ENCODE measurements at places on chromosomes 12 and 14.

DNA sequence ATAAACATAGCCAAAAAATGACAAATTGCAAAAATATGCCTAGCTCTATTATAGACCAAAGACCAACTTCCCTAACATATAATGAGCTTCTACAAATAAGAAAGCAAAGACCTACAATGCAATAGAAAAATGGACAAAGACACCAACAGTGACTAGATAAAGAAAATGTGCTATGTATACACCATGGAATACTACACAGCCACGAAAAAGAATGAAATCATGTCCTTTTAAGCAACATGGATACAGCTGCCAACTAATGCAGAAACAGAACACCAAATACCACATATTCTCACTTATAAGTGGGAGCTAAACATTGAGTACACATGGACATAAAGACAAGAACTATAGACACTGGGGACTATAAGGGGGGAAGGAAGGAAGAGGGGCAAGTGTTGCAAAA lies 10.9 kb upstream of the PCNX1 start:
- DNase-seq = no peak

GRCh38 chr14:34766060-34766459 lies 51.7 kb upstream of the CFL2 start:
- no peak for DNase-seq

- no peak for DNase-seq
Measured at GRCh38 chr12:127411166-127411915, 855.6 kb upstream of the TMEM132C start.

DNA sequence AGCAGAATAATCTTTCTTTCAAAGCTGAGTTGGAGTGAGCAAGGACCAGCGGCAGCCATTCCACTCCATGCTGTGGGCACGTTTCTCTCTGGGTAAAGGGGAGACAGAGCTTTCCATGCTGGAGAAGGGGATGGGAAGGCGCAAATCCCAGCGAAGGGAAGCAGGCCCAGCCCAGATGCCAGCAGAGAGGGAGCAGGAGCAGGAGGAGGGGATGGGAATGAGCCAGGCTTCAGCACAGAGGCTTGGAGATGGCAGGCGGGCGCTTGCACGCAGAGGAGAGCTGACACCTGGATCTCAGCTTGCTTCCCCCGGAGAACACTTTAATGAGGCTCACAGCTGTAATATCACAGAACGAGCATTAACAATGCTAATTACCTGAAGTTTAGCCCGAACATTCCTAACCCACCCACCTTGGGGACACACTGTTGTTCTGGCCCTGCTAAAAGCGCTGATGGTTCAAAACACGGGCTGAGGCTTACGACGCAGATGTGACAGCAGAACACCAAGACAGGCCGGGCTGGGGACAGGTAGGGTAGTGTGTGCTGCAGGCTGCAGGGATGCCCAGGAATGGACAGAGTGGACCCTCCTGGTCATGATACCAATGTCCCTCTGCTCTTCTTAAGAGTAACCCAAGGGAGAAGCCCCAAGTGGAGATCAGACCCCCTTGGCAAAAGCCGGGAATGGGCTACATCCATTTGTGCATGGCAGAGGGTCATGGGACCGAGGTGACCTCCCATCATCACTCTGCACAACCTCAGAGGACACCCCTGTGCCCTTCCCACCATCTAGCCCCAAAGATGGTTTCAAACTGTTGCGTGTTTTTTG lies 288.6 kb downstream of the DPF3 start:
- DNase-seq = no peak

DNA sequence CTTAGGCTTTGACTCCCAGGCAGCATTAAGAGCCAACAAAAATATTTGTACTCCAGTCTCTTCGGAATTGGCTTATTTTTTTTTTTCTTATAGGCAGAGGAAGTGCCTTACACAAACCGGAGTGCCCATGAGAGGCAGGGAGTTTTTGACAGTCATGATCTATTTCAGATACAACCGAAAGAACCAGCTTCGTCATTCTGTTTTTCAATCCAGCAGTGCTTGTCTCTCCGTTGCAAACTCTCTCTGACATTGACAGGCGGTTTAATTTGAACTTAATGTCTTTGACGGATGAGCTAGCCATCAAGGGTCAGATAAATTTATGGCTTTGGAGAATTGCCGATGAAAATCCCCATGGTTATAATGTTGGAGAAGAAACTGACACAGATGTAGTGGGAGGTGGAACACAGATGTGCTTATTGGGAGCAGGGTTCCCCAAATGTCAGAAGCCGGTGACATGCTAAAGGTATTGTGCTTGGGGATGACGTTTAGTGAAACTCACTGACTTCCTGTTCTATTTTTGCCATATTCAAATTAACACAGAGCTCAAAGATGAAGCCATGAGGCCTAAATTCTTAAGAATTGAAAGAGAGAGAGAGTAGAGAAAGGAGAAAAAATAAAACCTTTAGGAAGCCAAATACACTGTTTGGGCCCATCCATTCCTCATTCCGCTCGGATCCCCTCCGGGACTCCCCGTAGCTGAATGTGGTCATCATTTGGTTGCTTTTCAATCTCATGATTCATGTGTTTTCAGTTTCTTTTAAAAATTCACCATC lies 59.7 kb downstream of the PLXNC1 start:
- no peak for DNase-seq

DNA sequence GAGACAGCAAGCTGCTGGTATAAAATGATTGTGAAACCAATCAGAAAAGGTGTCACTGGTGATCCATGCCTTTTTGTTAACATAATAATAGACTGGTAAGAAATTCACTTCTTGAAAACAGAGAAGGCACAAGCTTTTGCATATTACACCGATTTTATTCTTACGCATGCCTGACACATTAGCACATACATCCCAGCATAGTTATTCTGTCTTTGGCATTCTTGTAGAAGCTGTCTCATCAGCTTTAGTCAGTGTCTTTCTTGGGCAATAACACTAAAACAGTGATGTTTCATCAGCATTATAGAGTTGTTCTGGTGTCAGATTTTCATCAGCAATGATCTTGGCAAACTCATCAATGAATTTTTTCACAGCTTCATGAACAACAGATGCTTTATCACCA lies 283.4 kb upstream of the TMTC1 start:
- no peak for DNase-seq

DNA sequence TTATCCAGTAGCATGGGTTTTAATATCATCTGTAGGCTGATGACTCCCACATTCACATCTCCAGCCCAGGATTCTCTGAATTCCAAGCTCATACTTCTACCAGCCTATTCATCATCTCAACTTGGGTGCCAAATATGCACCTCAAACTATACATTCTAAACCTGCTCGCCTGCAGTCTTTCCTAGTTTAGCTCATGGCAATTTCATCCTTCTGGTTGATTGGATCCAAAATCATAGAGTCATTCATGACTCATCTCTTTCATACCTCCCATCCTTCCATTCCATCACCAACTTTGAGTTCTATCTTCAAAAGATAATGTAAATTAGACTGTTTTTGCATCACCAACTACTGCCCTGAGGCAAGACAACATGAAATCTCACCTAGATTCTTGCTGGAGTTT lies 99.7 kb upstream of the EGLN3 start:
- no peak for DNase-seq

DNA sequence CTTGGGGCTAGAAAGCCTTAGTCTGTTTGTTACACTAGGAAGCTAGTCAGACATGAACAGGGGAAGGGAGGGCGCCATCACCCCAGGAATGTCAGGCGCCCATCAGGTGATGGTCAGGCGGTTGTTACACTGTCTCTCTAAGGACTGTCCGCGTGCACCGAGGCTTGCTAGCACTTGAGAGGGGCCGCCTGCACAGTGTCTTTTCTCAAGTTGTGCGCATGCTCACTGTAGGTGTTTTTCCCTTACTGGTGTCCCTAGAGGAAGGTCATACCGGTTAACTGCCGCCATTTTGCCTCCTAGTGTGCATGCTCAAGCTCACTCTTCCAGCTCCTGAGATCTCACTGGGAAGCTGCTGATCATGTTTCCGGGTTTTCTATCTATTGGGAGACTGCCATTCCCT lies 855.0 kb upstream of the TMEM132C start:
- no peak for DNase-seq

- DNase-seq = no peak
Measured at GRCh38 chr14:89382901-89383845, 33.9 kb downstream of the FOXN3 start.

DNA sequence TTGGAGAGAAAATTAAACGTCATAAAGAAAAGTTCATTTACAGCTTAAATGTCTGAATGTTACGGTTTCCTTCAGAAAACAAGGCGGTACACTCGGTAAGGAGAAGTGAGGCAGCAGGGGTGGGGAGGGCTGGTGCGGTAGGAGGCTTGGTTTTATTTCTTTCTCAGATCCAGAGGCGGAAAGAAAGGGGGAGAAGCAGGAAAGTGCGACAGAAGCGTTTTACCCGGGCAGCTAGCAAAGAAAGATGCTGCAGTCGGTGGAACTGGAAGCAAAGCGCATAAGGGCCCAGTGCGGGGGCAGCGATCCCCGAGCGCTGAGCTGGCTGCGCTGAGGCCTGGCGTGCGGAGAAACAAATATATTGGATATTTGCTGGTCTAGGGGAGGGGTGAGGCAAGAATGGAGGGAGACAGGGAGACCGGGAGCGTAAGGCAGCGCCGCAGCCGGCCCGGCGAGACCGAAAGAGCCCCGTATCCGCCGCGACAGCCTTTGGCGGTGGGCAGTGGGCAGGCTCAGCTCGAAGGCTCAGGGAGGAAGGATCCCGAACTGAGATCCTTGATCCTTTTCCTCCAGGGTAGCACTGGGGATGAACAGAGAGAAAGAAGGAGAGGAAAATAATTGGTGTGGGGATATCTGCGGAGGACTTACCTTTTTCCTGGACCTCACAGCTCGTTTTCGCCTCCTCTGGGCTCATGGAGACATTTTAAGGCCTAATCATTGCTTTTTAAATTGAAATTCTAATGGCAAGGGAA lies 6.4 kb upstream of the HOXC11 start:
- no peak for DNase-seq

- DNase-seq = no peak
Measured at GRCh38 chr12:131250028-131250950, 296.6 kb downstream of the ADGRD1 start.

GRCh38 chr14:82067221-82067875 lies 533.7 kb upstream of the SEL1L start:
- DNase-seq = no peak

DNA sequence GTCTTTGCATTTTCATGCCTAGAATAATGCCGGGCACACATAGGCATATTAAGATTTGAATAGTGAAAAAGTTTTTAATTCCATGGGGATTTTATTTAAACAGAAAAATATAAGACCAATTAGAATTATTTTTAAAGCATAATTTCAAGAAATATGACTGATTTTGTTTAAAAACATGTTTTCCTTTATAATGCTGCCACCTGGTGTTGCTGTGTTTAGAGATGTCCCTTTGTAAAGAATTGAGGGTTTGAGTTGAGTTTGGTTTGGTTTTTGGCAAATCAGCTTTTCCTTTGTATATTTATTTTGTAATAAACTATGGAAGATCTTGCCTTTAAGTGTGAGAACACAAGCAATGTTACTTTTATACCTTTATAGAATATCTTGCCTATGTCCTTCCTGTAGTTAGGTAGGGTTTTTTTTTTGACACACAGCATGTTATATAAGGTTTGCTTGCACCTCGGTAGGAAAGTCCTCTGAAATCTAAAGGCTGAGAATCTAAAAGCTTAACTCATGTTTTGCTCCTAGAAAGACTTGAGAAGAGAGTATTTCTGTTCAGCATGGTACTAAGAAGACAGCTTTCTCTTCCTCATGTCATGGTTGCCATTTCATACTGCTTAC lies 31.4 kb upstream of the SNAPC1 start:
- DNase-seq = no peak

- no peak for DNase-seq
Measured at GRCh38 chr14:90288651-90289355, 32.5 kb downstream of the PSMC1 start.

- no peak for DNase-seq
Measured at GRCh38 chr12:15346488-15346887, 24.2 kb downstream of the PTPRO start.

GRCh38 chr14:100539003-100539660 lies 48.1 kb downstream of the BEGAIN start:
- no peak for DNase-seq

DNA sequence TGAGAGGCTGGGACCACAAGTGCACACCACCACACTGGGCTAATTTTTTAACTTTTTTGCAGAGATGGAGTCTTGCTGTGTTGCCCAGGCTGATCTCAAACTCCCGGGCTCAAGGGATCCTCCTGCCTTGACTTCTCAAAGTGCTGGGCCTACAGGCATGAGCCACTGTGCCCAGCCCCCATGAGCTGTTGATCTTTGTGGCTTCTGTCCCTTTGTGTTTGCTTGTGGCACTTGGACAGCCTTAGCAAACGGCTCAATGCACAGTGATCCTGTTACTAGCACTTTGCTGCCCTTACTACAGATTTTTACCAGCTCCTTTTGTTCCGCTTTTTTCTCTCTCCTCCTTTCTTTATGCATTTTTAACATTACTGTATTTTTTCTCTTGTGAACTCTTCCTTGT lies 25.3 kb upstream of the EVL start:
- no peak for DNase-seq

DNA sequence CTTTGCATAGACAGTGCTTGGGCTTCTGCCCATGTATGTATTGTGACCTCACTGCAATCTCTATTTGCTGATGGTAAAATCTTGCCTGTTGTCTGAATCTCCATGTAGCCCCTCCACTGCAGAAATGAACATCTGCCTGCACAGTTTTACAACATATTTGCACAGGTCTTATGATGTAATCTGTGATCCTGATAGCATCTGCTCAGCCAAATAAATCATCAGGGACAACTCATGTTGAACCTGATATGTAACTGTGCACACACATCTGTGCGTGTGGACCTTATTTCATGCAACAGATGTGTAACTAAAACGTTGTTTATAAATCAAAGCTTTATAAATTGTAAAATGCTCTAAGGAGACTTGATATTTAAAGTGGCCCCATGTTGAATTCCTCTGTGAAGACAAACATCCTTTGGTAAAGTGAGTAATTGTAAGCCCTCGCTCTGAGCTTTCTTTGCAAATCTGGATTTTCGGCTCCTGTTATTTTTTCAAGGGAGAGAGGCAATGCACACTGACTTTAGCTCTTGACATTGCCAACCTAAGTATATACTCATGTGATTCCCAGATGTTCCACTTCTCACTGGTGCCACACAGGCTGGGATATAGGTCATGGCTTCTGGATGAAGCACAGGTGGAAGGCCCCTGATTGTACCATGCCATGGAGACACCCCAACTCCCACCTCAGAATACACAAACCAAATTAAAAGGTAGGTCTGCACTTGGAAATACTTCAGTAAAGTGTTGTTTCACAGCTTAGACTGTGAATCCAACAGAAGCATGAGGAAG lies 371.3 kb downstream of the GRIN2B start:
- DNase-seq = no peak

DNA sequence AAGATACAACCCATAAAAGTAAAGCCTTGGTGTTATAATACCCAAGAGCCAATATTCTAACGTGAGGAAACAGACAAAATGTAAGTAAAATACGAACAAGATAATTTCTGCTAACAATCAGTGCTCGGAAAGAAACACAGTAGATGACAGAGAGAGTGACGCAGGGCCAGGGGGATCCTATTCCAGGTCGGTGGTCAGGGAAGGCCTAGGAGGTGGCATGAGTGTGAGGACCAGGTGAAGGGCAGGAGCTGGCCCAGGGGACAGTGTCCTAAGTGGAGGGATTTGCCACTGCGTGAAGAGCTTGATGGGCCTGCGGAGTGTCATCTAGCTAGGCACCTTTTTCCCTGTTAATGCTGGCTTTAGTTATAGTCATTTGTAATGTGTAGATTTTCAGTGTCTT lies 35.3 kb downstream of the ETV6 start:
- DNase-seq = no peak

GRCh38 chr14:75427126-75427481 lies 718 bp upstream of the JDP2 start:
- DNase-seq = no peak

Data from stimulated activated CD8-positive, alpha-beta memory T cell treated with anti-CD3 and anti-CD28 coated beads, Interleukin-7, amount 100 ng/mL, for 1 hour (primary cell).